ENCODE measurements at places on chromosomes 2 and 18.

GRCh38 chr2:150075831-150076230 lies 411.6 kb downstream of the RND3 start:
- no peak for DNase-seq

- no peak for DNase-seq
These were observed 42.9 kb downstream of the OTX1 start for GRCh38 chr2:63093502-63093901.

DNA sequence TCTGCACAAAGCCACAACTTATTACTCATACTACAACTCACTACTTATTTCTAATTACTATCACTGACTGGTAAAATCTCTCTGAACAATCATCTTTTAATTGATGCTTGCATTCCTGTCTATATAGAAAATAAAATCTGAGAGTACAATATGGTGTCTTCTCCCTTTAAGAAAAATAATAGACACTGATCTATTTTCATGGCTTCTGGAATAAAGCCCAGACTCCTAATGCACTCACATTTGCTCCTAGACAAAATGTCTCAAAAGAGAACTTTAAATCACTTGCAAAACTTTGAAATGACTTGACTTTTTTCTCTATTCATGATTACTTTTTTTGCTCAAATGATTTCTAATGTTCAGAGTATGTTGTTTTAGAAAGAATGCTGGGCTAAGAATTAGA lies 28.7 kb downstream of the ESCO1 start:
- no peak for DNase-seq

DNA sequence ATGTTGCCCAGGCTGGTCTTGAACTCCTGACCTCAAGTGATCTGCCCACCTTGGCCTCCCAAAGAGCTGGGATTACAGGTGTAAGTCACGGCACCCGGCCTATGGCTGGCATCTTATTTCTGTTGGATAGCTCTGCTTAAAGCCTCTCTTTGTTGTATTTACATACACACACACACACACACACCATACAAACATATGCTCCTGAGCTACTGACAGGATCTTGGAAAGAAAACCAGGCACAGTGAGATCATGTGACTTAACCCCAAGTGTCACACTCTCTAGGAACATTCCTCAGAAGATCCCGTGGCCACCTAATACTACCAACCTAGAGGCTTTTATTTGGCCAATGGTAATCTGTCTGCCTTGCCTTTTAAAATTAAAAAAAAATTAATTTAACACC lies 85.1 kb upstream of the HAAO start:
- DNase-seq, result no peak

- DNase-seq, result no peak
These were observed 251.7 kb downstream of the LRRTM4 start for GRCh38 chr2:77270433-77270832.

GRCh38 chr2:42270757-42271156 lies 90.3 kb downstream of the COX7A2L start:
- DNase-seq, result no peak

DNA sequence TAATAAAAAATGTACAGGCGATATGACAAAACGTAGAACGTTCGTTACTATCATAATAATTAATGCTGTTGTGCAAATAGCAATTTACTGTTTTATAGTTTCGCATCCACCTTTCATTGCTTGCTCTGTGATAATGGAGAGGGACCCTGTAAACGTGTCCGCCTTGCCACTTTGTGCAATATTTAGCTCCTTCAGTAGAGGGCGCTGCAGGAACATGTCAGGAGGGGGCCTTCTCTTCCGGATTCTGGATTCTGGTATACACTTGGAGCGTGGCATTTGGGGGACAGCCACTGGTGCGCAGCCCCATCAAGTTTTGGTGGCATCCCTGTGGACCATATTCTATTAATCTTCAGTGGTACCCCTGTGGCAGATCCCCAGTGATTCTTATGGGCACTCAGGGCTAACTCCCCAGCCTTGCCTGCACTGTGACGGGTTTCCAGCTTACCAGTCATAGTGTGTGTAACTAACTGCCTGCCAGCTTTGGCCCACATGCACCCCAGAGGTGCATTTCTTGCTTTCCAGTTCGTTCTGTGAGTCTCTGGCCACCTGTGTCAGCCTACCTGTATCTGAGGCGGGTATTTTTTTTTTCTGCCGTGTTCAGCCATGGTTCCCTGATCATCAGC lies 140.3 kb downstream of the CYRIA start:
- no peak for DNase-seq

GRCh38 chr2:138677221-138677620 lies 103.0 kb downstream of the NXPH2 start:
- no peak for DNase-seq

DNA sequence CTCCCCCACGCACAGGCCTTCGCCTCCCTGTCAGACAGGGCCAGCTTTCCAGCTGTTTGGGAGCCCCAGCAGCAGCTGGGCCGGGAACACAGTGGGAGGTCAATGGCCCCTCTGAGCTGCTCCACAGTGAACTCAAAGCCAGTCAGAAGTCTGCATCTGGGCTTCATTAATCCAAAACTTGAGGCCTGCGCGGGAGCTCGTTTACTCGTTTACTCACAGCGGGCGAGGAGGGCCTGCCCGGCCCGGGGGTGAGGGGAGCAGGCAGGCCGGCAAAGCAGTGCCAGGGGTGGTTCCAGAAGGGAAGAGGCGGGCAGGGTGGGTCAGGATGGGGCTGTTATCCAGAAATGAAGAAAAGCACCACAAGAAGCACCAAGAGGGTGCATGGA lies 36.8 kb upstream of the SEMA4C start:
- no peak for DNase-seq

- DNase-seq, result no peak
These were observed 221.8 kb downstream of the RPIA start for GRCh38 chr2:88913280-88913679.

DNA sequence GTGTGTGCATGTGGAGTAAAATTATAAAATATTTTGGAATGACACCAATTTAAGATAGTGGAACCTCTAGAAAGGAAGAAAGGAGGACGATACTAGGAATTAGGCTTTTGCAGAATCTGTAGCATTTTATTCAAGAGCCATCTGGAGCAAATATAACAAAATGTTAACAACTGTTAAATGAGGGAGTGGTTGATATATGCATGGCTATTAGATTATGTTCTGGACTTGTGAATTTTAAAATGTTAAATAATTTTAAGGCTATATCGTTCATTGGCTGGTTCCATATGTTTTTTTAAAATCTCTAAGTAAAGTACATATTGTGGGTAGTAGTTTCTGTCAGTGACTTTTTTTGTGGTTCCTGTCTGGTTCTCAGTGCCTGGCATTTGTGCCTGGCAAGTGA lies 123.2 kb downstream of the PKP4 start:
- DNase-seq, result no peak

DNA sequence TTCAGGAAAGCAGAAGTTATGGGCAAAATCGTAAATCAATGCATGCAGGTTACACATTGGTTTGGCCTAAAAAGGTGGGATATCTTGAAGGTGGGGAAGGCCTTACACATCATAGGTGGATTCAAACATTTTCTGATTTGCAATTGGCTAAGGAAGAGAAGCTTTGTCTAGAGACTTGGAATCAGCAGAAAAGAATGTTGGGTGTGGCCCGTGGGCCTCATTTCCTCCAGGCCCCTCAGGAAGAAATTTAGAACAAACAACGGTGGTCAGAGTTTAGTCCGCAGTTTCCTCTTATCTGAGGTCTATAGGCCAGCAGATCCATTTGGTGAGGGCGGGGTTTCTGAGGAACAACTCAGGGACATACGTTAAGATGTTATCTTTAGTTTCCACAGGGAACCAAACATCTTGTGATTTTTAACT lies 50.9 kb upstream of the AFF3 start:
- DNase-seq, result no peak

DNA sequence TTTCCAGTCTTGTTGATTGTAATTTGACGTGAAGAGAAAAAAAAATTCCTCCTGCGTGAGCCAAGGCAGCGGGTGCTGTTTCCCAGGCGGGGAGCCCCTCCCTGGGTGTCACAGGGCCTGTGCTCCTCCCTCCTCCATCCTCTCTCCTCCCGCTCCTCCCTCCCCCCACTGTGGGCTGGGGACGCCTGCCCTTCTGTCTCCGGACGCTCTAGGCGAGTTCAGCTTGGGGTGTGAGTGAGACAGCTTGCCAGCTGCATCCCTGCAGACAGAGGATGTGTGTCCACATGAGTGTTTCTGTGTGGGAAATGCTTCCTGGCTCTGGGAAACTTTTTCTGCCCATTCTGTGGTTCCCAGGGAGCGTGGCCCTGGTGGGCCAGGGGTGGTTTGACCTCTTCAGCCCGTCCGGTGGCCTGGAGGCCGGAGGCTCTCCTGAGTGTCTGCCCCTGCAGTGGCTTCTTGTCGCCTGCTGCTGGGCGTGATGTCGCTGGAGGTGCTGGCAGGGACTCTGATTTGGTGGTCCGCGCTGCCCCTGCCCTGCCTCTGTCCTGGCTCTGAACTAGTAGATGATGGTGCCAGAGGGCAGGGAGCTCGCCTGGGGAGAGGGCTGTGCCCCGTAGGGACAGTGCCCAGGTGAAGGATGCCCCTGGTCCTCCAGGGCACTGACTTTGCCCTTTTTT lies 96.4 kb downstream of the USP40 start:
- no peak for DNase-seq

GRCh38 chr18:70220628-70221027 lies 15.1 kb upstream of the RTTN start:
- no peak for DNase-seq

DNA sequence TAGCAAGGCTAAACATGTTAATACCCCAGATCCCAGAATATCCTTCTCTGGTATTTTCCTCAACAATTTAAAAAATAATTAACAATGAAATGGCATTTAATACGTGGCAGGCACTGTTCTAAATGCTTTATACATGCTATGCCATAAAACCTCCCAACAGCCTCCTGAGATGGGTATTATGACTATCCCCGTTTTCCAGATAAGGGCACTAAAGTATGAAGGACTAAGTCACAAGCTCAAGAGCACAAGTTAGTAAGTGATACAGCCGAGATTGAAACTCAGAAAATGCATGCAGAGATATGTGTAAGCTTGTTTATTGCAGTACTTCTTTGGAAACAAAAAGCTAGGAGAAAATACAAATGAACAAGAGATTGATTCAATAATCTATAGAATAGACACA lies 8.0 kb downstream of the ABCB11 start:
- DNase-seq, result no peak

GRCh38 chr2:201128933-201129505 lies 13.1 kb downstream of the CFLAR start:
- DNase-seq, result no peak

- no peak for DNase-seq
These were observed 37.1 kb downstream of the SULT1C2 start for GRCh38 chr2:108325756-108326155.

GRCh38 chr2:72325592-72326422 lies 178.1 kb upstream of the CYP26B1 start:
- DNase-seq, result no peak

DNA sequence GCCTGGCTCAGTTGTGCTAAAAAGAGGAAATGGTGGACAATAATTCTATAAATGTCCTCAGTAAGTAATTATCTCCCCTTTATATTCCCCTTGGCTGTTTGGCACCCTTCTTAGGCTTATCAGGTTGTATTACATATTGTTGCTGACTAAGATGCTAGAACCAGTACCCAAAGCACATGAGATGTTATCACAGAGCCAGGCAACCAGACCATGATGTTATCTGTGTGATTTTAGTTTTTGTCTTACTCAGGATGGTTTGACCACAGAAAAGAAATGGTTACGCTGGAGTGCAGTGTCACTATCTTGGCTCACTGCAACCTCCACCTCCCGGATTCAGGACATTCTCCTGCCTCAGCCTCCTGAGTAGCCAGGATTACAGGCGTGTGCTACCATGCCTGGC lies 15.2 kb downstream of the R3HDM1 start:
- no peak for DNase-seq

- no peak for DNase-seq
These were observed 11.6 kb downstream of the EN1 start for GRCh38 chr2:118835746-118836410.

DNA sequence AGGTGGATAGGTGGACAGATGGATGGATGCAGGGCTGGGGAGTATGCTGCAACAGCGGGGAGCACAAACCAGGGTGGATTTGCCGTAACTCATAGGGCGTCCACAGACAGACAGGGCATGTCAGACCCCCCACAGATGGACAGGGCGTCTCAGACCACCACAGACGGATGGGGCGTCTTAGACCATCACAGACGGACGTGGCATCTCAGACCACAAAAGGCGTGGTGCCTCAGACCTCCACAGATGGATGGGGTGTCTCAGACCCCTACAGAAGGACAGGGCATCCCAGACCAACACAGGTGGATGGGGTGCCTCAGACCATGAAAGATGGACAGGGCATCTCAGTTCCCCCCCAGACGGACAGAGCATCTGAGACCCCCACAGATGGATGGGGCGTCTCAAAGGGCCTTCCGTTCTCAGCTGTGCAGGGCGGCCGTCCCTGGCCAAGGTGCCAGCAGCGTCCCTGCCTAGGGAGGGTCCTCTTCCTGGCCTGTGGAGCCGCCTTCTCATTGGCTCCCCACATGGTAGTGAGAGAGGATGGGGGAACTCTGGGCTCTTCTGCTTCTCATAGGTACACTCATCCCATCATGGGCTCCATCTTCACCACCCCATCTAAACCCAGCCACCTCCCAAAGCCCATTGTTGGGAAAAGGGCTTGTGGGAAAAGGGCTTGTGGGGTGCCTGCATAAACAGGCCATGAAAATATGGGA lies 2.1 kb downstream of the ANKMY1 start:
- DNase-seq, result no peak

DNA sequence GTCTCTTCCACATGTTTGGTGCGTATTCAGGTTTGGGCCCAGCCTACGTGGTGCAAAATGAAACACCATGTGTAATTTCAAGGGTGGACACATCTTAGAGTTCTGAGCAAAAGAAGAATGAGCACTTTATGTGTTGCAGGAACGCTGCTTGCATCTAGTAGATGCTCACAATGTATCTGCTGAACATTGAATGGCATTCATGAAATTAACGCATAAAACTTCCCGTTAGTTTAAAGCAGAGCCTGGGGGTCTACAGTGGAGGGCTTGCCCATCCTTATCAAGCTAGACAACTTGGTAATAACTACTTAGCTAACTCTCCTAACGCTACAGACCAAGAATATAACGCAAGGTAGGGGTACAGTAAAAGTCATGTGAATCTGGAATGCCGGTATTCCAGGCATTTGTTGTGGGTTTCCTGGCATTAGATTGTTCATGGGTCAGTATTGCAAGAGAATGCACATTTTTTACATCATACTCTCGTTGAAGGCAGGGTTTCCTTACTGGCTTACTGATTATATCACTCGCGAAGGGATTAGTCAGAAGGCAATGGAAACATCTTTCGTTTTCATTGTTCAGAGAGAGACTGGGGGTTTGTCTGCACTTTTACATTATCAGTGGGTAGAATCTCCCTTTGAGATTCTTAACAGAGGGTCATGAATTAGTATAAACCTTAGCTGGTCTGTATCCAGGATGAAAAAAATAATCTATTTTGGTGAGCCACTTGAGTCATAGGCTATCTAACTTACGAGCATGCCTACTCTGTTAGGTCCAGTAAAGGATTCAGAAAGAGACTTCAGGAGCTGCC lies 229.5 kb upstream of the EPAS1 start:
- DNase-seq, result no peak

DNA sequence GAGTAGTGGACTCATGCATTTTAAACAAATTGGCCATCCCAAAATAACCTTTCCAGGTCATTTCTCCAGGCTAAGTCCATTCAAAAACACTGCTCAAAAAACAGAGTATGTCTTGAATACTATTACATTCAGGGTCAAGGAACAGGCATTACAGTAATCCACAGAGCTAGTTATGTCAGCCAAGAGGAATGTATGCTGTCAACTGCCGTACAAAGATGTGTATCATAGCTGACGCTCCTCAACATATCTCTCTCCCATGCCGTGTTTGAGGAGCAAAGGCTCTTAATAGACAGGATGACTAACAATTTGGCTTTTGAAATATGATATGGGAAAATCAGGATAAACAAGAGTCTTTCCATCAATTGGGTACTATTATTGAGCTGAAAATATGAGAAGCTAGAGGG lies 68.8 kb upstream of the KCTD1 start:
- DNase-seq, result no peak

- DNase-seq, result no peak
These were observed 179.1 kb upstream of the SH3BP4 start for GRCh38 chr2:234772733-234773060.

Data from activated CD8-positive, alpha-beta memory T cell treated with anti-CD3 and anti-CD28 coated beads for 4 hours (primary cell).